Hematopoietic multipotent progenitor cell (in vitro differentiated cells): ENCODE measurements at places on chromosomes 3 and 15. TPM values are rescaled to one million over a fixed set of nuclear protein-coding genes. Genes with fewer than 3 reads are reported as not detected.
A peak's percentile ranks its signal among the peaks of the same experiment; 100 is the strongest.

Gene TNFAIP8L3
- total RNA-seq: not detected

Gene FBXW12
- total RNA-seq: under 0.01 TPM

Gene KLF15
- under 0.01 TPM for total RNA-seq

Gene ACKR2
- 0.81 TPM for total RNA-seq

Gene NR2E3
- total RNA-seq: not detected

Gene ADGRG7
- not detected for total RNA-seq

Gene ZNF197
- 10.8 TPM for total RNA-seq

Gene CDC25A
- total RNA-seq: 5.9 TPM

DNA sequence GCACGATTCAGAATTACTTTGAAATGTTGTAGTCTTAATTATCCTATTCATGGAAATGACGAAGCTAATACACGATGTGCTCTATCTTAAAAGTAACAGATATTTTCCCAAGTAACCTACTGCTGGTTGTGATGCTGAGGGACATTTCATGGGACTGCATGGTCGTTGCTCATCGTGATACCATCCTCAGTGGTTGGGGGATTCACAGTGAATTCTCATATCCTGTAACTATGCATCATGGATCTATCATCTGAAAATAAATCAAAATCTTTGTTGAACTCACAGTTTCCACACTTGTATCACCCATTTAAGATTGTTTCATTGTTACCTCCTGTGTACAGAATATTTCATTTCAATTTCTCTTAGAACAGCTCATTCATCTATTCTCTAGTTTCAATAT is 84.7 kb downstream of the OPA1 start:
- DNase-seq: no peak

DNA sequence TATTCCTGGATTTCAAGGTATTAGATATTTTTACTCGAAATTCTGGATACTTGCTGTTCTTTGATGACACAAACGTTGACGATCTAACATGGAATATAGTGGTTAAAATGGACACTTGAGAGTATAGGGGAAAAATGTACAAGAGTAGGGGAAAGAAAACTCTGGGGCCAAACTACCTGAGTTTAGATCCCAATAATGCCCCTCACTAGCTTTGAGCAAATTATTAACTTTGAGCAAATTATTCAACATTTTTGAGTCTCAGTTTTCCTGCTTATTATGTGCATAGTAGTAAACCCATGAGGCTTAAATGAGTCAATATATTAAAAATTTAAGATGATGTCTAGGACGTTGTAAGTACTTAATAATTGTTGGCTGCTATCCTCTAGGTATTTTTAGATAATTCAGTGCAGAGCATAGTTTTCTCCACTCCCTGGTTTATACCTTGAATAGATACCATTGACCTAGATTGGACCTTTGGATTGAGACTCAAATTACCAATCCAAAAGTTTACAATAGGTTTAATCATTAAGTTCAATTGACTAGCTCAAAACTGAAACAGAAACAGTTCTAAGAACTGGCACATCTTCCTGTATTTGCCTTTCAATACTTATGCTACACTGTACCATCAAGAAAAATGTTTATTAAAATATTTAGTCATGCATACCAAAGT is 4.5 kb downstream of the ADGRG7 start:
- no peak for DNase-seq

DNA sequence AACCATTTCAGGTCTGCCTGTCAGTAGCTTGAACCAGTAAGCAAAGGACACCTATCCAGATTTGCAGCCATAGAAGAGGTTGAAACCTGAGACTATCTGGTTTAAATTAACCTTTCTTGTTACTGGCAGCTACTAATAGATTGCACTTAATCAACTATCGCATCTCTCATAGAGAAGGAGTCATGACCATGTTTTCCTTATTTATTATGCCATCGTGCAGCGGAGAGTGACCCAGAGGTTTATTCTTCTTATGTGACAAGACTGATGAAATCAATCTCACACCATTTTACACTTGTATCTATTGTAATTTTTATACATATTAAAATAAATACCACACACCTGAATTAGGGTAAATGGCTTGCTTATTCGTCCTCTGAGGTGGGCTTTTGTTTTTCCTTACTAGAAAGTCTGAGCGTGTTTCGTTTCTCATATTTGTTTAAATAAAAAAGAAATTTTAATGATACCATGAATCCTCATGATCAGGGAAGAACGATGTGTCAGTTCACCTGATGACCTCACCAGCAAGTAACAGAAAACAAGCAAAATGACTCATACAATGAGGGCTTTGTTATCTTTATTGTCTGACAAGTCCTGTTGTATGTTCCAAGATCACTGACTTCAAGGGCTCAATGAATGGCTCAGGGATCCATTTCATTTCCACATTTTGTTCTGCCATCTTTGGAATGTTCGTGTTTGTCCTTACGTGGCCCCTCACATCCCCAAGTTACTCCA is 379.5 kb upstream of the DPH6 start:
- no peak for DNase-seq

DNA sequence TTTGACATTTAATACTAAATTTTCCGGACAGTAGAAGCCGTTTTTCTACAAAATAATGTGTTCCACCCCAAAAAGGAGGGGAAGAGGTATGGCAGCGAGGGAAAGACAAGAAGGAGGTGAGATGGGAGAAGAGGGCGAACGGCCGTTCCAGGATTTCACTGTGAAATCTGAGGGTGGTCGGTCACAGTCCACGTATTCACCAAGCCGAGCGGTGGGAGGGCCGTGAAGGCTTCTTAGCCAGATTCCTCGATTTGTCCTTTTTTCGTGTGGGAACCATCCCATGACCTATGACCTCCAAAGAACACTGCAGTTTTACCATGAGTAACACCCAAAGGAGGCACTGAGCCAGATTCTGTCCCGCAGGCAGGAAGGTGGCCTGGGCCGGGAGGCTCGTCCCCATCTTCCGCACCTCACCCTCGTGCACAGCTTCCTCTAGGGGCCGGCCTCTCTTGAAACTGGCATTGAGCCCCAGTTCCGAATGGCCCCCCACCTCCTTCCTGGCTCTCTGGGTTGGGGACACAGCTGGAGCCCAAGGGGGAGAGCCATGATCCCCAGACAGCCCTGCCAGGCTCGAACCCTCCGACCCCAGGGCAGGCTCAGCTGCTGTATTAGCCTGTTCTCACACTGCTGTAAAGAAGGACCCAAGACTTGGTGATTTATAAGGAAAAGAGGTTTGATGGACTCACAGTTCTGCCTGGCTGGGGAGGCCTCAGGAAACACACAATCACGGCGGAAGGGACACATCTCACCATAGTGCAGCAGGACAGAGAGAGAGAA is 23.7 kb downstream of the XXYLT1 start:
- DNase-seq: no peak

GRCh38 chr15:79724804-79725203 is 172.0 kb downstream of the MTHFS start:
- no peak for DNase-seq

DNA sequence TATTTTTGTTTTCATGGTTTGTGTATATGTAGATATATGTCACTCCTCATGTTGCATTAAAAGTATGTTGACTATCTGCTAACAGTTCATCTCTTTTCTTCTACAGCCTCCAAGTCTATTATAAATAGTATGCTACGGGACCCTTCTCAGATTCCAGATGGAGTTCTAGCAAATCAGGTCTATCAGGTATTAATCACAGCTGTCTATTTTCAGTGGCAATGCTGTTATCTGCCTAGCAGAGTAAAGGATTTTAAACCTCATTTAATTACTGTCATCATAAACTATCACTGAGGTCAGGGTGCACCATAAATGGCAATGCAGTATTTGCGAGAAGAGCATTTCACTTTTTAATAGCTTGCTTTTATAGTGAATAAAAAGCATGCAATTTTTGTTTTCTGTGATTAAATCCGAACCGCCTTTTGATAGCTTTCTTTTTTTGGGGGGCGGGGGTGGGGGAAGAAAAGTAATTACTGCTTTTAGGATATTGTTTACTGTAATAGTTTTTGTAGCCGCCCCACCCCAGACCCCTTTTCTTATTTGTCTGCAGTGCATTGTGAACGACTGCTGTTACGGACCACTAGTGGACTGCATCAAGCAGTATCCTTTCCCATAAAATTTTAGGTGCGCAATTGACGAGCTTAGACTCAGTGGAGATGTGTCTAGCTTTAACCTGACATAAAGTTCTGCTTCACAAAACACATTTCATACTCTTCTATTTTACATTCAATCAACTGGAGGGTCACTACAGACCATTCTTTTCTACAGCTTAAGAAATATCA is 112.3 kb downstream of the CDIN1 start:
- no peak for DNase-seq

DNA sequence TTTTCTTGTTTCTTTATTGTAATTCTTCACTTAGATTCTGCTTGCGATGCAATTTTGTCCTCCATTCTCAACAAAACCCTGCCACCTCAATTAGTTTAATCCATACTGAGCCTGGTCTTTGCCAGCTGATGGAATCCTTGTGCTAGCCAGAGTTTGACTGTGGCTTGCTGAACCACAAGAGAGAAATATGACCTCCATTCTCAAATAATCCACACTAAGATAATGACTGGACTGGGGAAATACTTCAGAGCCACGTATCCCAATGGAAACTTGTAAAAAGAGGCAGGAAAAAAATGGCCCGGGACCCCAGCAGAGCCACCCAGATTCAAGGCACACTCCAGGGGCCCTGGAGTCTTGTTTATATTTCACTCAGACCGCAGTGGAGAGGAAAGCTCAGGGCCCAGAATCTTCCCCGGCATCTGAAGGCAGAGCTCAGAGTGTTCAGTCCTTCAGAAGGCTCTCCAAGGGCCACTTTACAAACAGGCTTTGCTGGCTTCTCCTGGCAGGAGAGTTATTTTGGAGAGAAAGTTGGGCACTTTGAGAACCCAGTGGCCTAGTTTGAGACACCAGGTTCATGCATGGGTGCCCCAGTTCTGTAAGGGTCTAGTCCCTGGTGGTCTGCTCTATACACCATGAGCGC is 62.7 kb downstream of the SSUH2 start:
- no peak for DNase-seq

DNA sequence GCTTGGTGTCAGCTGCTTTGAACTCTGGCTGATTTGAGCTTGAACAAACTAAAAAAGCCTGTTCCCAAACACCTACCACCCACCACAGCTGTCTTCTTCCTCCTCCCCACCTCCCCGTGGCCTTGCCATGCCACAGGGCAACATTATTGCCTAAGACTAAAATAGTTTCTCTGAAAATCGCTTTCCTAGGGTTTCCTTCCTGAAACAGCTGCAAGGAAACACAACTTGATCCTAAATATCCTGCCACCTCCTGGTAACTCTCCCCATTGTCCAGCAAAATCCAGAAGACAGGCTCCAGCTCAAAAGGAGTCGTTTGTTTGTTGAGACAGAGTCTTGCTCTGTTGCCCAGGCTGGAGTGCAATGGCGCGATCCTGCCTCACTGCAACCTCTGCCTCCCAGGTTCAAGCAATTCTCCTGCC is 193.9 kb upstream of the TPM1 start:
- DNase-seq: no peak

DNA sequence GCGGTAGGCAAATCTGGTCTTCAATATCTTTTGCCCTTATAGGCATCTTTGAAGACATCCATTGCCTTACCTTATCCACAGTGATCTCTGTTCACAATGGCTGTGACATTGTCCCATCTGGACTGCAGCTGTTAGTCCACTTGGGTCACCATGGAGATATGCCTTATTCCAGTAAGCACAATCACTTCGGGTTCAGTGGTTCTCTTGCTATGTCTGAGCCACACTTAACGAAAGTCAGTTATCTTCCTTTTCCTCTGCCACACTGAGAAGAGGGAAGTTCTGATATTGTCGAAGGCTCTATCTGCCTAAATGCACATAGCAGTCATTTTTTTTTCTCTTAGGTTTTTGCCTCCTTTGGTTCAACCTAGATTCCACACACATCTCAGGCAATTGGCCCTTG is 119.0 kb upstream of the SATB1 start:
- DNase-seq: peak; percentile 44

DNA sequence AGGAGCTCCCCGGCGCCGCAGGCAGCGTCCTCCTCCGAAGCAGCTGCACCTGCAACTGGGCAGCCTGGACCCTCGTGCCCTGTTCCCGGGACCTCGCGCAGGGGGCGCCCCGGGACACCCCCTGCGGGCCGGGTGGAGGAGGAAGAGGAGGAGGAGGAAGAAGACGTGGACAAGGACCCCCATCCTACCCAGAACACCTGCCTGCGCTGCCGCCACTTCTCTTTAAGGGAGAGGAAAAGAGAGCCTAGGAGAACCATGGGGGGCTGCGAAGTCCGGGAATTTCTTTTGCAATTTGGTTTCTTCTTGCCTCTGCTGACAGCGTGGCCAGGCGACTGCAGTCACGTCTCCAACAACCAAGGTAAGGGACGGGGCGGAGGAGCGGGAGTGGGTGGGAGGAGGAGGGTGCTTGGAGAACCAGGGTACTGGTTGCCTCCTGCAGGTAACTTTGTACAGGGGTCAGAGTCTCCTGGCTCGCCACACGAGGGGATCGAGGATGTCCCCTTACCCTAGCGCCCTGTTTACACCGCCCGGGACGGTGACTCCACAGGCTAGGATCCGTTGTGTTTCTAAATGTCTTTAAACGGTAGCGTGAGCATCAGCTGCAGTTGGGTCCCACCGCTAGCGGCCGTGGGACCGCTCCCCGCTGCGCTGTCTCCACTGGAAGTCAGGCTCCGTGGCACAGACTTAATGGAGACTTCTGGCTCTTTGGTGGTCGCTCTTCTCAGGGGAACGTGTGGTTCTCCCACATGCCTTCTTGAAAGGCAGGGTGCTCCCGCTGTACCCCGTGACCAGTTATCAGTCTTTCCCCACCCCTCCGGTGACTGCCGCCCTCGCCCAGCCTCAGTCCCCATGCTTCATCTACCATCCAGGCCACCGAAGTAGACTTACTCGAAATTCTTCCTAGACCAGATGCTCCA is 515 bp downstream of the EPHA6 start:
- peak; percentile 11 for DNase-seq

DNA sequence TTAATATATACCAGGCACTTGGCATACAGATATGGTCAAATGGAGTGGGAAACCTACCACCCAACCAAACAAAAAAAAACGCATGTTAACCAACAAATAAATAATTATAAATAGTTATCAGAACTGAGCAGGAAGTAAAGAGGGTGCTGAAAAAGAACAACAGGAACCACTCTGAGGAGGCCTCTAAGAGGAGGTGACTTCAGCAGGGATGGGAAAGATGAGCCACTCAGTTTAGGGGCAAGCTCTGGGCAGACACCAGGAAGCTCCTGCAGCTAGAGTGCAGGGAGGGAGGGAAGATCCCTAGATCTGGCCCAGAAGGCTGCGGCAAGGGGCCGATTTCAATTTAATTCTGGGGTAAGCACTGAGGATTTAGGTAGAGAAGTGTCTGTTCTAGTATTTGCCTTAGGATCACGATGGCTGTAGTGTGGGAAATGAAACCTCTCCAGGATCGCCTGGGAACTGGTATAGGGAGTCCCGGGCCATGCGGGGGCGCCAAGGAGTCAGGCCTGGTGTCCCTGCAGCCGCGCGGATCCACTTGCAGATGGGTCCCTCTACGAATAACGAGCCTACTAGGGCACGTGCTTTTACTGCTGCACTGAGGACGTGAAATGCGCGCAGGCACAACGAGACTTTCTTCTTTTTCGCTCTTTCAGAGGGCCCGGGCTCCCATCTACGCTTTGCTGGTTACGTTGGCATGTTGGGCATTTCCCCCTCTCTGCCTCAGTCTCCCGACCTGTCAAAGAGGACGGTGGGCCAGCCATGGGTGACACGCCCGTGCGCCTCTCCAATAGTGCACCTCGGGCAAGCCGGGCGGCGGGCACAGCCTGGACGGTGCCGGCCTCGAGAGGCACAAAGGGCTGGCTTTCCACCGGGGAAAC is 1.5 kb upstream of the LIMD1 start:
- peak; percentile 80 for DNase-seq

- DNase-seq: no peak
These were observed 1030.2 kb downstream of the MCTP2 start for GRCh38 chr15:95261546-95261945.

- DNase-seq: no peak
These were observed 92.9 kb downstream of the RAB11A start for GRCh38 chr15:65962187-65962586.

GRCh38 chr3:124384527-124384926 is 345.7 kb upstream of the UMPS start:
- DNase-seq: no peak
